ENCODE measurements at places on chromosomes 11 and 22.

DNA sequence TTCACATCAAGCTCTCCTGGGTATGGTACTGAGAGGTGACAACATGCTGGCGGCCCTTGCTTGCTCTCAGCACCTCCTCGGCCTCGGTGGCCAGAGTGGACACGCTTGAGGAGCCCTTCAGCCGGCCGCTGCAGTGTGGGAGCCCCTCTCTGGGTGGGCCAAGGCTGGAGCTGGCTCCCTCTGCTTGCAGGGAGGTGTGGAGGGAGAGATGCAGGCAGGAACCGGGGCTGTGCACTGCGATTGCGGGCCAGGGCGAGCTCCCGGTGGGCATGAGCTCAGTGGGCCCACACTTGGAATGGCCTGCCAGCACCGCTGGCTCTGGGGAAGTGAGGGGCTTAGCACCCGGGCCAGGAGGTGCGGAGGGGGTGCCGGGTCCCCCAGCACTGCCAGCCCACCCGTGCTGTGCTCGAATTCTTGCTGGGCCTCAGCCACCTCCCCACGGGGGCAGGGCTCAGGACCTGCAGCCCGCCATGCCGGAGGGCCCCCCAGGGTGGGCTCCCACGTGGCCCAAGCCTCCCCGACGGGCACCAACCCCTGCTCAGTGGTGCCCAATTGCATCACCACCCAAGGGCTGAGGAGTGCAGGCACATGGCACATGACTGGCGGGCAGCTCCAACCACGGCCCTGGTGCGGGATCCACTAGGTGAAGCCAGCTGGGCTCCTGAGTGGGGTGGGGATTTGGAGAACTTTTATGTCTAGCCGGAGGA is 106.2 kb downstream of the RAB38 start:
- DNase-seq = no peak

GRCh38 chr11:12556155-12556554 is 118.1 kb upstream of the TEAD1 start:
- no peak for DNase-seq

DNA sequence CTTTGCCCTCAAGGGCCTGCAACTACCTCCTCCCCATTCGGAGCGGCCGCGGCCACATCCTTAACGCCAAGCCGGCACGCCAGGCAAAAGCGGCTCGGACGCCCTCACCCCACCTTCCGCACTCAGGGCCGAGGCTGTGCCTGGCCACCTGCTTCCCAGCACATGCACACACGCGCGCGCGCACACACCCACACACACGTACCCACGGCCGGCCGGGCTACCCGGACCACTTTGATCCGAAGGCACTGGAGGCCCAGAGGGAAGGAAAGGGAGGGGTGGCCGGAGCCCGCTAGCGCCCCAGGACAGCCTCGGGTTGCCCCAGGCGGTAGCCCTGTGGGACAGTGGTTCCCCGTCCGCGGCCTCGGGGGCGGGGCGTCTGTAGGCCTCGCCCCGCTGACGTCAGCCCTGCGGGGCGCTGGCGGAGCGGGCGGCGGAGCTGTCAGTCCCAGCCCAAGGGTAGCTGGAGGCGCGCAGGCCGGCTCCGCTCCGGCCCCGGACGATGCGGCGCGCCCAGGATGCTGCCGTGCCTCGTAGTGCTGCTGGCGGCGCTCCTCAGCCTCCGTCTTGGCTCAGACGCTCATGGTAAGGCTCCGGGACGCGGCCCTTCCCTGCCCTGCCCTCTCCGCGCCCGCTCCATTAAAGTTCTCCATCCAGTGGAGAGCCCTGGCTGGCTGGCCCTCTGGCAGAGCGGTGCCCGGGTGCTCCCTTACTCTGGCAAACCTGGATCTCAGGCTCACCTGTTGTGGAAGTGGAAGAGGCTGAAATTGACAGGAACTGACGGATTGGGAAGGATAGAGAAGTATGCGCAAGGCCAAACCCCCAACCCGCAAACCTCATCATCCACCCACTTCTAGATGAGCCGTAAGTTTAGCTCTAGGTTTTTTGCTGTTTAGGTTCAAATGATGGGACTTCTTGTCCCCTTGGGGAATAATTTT is at the start of gene IL10RA:
IL10RA (plus strand) TSS at position 442 of the 935 bp plus-strand sequence; CDS start at position 516, 74 bp downstream.
- peak; percentile 63 for DNase-seq

GRCh38 chr22:44955102-44955501 is 54.7 kb downstream of the PHF21B start:
- no peak for DNase-seq

DNA sequence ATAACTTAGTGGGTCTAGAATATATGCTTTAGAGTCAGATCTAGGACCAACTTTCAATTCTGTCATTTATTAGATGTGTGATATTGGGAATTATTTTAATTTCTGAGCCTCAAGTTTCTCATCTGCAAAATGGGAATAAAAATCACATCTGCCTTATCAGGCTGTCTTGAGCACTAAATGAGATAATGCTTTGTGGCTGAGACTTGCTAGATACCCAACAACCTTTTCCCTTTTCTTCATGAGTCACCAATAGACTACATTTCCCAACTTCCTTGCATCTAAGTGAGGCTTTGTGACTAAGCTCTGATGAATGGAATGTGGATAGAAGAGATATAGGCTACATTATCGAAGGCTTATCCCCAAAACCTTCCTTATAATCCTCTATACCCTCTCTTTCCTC is 220.7 kb upstream of the SESN3 start:
- no peak for DNase-seq

DNA sequence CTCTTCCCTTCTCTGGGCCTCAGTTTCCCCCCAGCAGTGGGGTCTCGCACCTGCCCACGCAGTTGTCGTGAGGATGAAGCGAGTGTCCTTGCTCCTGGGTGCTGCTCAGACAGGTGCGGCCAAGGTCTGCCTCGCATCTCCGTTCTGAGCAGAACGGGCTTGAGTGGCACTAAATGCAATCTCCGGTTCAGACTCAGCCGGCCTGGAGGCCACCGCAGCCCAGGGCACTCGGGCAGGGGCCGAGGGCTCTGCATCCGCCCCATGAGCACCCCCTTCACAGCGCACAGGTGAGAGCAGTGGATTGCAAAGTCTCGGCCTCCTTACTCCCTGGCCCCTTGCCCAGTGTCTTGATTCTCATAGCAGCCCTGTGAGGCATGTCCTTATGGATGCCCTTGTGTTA is 30.1 kb upstream of the SLC22A12 start:
- DNase-seq = no peak

GRCh38 chr22:39395936-39396796 is 3.4 kb upstream of the TAB1 start:
- no peak for DNase-seq

DNA sequence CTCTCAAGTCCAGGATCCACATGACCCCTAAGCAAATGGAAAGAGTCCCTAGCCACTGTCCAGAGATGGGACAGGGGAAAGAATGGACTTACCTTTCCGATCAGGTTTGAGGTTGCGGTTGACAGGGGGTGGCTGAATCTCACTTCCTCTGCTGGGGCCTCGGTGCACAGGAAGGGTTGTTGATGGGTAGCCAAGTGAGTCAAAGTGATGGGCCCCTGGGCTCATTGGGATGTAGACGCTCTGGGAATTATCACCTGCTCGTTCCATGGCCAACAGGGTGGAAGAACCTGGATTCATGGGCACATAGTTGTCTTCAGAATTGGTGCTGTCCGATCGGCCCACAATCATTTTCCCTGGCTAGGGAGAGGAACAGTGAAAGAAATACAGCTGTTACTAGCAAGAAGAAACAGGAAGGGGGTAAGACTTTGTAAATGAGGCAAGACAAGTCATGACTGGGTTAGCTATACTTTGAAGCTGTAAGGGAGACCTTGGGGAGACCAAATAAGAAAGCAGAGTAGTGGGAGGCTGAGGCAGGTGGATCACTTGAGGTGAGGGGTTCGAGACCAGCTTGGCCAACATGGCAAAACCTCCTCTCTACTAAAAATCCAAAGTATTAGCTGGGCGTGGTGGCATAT is 34.7 kb downstream of the USP35 start:
- DNase-seq = no peak

GRCh38 chr11:105092256-105093239 is 47.0 kb downstream of the CARD18 start:
- no peak for DNase-seq

- DNase-seq = peak; percentile 14
Measured at GRCh38 chr11:66070604-66071380, 720 bp downstream of the PACS1 start.

DNA sequence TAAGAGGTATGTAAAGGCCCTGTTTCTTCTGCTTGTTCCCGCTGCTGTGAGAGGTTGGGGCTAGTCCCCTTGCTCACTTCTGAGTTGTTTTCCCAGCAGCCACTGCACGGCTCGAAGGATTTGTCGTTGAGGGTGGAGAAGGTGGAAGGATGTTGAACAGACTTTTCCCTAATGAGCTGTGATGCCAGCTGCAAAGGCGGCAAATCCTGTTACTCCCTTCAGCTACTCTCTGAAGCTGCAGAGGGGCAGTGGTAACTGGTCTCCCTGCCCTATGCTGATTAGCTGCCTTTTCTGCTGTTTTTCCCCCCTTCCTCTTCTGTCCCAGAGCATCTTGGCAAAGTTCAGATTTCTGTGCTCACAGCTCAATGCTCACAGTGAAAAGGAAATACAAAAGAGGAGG is 90.4 kb upstream of the SLC25A18 start:
- DNase-seq = no peak

DNA sequence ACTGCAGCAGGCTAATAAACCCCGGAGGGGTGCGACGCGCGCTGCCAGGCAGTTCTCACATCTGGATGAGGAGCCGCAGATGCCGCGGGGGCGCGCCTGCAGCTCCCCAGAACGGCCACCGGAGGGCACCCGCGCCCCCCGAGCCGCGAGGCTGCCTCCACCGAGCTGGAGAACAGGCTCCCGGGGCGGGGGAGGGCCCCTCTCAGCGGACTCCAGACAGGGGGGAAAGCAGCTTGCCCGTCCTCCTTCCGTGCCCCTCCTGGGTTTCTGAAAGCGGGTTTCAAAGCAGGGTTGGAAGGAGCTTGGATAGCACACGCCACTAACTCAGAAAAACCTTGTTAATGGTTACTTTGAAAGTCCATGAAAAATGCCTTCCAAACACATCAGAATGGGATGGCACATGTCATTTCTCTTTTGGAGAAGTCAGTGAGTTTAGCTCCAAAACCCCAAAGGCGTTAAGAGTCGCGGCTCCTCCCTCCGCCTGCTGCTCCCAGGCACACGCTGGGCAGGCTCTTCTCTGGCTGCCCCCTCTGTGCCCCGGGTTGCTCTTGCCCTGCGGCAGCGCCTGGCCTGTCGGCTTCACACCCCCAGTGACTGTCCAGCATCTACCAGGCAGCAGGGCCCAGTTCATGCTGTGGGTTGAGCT is 317.8 kb downstream of the NTM start:
- DNase-seq = peak; percentile 70
